Frontal cortex (tissue), 4 donors: ENCODE measurements at places on chromosomes 5 and 9. TPM values are rescaled to one million over a fixed set of nuclear protein-coding genes. Genes with fewer than 3 reads are reported as not detected.

The ZNF346 gene
- total RNA-seq, result 28.5 TPM

The DBN1 gene
- total RNA-seq, result 187 TPM

The DNM1 gene
- 73.8 TPM for total RNA-seq

- no peak for DNase-seq
Measured at GRCh38 chr5:6302684-6303083, 75.7 kb downstream of the MED10 start.

GRCh38 chr5:141084487-141084989 is 9.9 kb upstream of the PCDHB2 start:
- DNase-seq, result no peak

The F2RL2 gene
- total RNA-seq, result under 0.01 TPM

- DNase-seq, result no peak
Measured at GRCh38 chr9:78572266-78572665, 275.3 kb downstream of the PSAT1 start.

- DNase-seq, result no peak
Measured at GRCh38 chr9:135879237-135879601, 28.1 kb downstream of the CAMSAP1 start.
